ENCODE measurements at places on chromosomes 5 and 9. TPM values are rescaled to one million over a fixed set of nuclear protein-coding genes. Genes with fewer than 3 reads are reported as not detected.

GRCh38 chr5:172877466-172878260 is 43.6 kb downstream of the ERGIC1 start:
- no peak for DNase-seq

DNA sequence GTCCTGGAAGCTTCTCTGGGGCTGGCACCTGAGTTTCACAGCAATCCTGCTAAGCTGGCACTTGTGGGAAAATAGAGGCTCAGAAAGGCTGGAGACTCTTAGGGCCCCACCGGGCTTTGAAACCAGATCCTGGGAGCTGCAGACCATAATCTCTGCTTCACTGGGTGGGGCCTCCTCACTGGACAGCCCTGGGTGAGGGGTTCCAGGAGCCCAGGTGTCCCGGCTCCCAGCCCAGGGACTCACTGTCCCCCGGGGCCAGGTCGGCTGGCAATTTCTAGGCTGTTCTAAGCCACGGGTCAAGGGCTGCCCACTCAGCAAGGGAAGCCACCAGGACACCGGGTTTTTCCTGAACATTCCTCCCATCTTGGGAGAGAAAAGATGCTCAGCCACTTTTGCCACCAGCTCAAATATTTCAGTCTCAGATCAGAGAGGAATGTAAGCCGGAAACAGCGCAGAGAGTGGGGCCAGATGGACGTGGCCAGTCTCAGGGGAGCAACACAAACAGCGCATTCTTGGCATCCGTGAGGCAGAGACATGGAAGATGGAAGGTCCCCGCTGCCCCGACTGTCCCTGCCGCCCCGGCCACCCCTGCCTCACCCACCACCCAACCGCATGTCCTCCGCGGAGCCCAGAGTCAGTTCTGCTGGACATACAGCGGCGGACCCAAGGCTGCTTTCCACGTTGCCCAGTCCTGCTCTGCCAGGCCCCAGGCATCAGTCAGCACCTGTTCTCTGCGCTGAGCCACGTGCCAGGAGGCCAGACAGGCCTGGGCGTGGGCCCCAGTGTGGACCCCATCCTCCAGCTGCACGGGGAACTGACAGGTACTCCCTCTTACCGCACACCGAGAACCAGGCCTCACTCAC is 72.6 kb downstream of the VAV2 start:
- no peak for DNase-seq

GRCh38 chr5:59799668-59800346 is 93.7 kb downstream of the PDE4D start:
- DNase-seq = no peak

GRCh38 chr9:123686131-123686828 is 243.6 kb downstream of the DENND1A start:
- DNase-seq = no peak

GRCh38 chr5:180642181-180642775 is 7.1 kb downstream of the FLT4 start:
- DNase-seq = no peak

- DNase-seq = no peak
Observed at GRCh38 chr9:28774433-28775235, 1201.4 kb upstream of the C9orf72 start.

GRCh38 chr5:80540691-80541090 is 29.4 kb downstream of the ANKRD34B start:
- no peak for DNase-seq

DNA sequence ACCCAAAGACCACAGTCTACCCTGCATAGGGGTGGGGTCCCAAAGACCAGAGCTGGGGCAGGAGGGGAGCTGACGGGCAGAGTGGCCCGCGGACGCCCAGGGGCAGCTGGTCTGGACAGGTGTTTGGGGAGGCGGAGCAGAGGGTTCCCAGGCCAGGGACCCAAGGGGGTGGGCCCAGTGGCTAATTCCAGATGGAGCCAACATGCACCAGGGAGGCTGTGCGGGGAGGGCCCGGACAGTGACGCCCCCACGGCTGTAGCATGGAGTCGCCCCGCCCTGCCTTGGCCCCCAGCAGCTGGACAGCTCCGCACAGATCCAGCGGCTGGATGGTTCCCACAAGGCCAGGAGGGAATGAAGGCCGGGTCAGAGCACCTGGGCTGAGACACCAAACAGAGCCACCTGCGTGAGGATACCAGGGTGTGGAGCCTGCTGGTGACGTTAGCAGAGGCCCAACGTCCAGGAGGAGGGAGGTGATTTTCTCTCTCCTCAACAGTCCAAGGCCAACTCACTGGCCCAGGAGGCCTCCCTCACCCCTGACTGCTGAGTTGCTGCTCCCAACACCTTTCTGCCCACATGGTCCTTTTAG is 55.3 kb upstream of the EGFL7 start:
- DNase-seq = no peak

- no peak for DNase-seq
Observed at GRCh38 chr9:118336250-118336942, 632.2 kb downstream of the TLR4 start.

The HRCT1 gene
- total RNA-seq = not detected
